Thymus (tissue), 14 donors: ENCODE measurements at places on chromosomes 12 and 14. TPM values are rescaled to one million over a fixed set of nuclear protein-coding genes. Genes with fewer than 3 reads are reported as not detected.

DNA sequence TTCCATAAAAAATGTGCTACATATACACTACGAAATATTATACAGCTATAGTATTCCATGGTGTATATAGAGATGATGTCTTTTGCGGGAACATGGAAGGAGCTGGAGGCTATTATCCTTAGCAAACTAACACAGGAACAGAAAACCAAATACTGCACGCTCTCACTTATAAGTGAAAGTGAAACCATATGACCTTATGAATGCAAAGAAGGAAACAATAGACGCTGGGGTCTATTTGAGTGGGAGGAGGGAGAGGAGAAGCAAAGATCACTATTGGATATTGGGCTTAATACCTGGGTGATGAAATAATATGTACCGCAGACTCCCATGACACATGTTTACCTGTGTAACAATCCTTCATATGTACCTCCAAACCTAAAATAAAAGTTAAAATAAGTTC, 142.8 kb downstream of the LRFN5 start:
- DNase-seq: no peak

WSB2 gene
- polyA plus RNA-seq: 34.8 TPM

BEST3 gene
- 2.7 TPM for polyA plus RNA-seq

DNA sequence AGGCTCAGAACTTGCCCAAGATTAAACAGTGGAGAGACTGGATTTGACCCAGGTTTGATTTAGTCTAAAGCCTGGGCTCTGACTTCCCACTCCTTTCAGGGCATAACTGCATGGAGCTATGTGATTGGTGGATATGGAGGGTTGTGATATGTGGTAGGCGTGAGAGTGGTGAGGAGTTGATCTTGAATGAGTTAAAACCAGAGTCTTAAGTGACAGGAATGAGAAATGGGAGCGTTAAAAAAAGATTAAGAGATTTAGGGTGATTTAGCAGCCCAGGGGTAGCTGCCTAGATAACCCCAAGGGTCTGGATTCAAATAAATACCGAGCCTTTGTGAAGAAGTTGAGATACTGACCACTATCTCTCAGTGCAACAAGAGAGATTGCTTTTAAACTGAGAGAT, 8.4 kb downstream of the SYNDIG1L start:
- no peak for DNase-seq

LUM gene
- 63.5 TPM for polyA plus RNA-seq

GRCh38 chr14:90456551-90456950, 59.7 kb downstream of the CALM1 start:
- no peak for DNase-seq

LALBA gene
- 0.68 TPM for polyA plus RNA-seq

DNA sequence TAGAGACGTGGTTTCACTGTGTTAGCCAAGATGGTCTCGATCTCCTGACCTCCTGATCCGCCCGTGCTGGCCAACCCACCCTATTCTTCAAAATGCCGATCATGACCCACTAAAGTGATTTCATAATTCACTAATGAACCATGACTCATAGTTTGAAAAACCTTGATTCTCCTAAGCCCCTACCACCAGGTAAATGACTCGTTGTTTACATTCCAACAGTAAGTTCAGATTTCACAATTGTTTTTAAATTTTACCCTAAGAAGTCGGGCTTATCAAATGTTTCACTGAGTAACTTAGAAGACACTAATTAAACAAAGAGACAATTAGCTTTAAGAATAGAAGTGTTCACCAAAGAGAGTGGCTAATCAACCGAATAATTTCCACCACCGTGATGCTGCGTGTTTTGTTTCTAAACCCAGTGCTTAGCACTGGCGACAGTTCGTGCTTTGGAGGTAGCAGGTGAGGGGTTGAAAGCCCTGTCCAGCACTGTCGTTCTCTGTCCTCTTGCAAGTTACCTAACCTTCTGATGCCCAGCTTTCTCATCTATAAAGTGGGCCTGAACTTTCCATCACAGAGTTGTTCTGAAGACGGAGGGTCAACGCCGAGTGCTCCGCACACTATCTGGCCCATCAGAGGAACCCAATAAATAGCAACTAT, 136.5 kb downstream of the NTF3 start:
- no peak for DNase-seq

BATF gene
- polyA plus RNA-seq: 27.4 TPM

DNA sequence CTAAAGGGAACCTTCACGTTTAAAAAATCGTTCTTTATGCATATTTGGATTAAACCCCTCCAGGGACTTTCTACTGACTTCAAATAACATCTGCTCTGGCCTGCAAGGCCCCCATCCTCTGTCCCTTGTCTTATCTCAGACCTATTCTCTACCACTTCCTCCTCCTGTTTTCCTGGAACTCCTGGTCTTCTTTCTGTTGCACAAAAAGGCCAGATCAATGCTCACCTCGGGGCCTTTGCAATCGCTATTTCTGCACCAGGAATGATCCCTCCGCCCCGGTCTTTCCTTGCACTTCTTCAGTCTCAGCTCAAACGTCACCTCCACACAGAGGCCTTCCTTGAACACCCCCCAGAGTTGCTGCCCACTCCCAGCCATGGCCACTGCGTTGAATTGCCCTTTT, 57.6 kb upstream of the BEGAIN start:
- DNase-seq: no peak

GRCh38 chr12:55051197-55051947, 31.6 kb downstream of the NEUROD4 start:
- no peak for DNase-seq

- no peak for DNase-seq
Measured at GRCh38 chr14:85921241-85921640, 391.3 kb downstream of the FLRT2 start.

ESPL1 gene
- 1.7 TPM for polyA plus RNA-seq

DNA sequence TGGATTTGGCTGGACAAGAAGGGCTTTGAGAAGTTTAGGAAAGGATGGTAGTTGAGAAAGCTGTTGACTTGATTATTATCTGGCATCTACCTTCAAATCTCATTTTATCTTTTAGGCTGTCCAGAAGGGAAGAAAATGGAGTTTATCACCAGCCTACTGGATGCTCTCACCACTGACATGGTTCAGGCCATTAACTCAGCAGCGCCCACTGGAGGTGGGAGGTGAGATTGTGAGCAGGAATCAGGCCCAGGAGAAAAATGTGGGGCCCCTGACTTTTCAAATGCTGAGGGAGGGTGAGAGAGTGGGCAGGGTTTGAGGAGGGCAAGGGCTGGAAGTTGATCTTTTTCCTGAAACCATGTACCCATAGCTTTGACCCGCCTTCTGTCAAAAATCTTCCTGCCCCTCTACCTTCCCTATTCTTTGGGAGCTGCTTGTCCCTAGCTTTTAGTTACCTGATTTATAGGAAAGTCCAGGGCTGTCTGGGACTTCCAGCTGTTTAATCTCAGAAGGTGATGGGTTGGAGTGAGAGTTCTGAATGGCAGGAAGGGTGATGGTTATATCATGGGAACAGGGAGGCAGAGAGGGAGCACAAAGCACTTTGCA, 134.2 kb downstream of the SMOC1 start:
- peak; percentile 17 for DNase-seq

DNA sequence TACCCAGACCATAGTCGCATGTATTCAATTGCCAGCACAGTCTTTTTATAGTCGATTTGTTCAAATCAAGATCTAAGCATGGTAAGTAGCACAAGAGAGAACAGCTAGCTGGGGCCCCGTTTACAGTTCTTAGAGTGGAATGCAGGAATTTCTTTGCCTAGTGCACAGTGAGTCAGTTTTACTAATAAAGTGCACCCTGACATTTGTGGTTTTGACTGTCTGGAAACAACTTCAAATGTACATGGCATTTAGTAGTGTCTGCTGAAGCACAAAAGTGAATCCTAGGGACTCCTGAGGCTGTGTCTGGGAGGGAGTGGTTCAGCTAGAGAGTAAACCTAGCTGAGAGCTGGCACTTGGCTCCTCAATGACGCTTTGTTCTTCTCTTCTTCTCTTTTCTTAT, 64.9 kb downstream of the TMX1 start:
- no peak for DNase-seq

- no peak for DNase-seq
Measured at GRCh38 chr12:72077111-72077820, 138.6 kb downstream of the TPH2 start.

DNA sequence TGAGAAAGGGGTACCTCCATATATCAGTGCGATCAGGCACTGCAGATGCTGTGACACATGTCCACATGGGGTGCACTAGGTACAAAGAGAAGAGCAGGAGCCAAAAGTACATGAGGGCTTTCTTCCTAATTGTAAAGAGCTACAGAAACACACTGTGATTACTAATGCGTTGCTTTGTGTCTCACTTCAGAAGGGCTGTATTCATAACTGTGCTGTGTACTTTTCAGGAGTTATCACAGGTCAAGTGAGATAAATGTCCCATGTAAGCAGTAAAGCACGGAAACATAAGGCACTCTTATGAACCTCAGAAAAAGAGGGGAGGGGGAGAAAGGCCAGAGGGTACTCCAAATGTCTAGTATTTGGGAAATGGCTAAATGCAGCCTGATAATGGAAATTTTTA, 10.6 kb downstream of the SPRING1 start:
- no peak for DNase-seq

DNA sequence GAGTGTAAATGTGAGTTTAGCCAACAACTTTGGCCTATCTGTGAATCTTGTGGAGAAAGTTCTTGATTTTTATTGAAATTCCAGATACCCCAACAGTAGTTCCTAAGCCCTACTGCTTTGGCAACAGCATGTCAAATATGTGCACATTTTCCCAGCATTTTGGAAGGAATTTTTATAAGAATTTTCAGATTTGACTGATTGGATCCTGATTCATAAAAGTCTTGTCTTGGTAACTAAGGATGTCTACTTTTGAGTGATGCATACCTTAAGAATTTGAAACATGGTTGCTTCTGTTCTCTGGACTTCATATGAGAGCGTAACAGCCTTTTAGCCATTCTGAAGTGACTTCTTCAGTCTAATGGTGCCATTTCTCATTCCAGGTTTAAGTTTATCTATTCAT, 106.7 kb downstream of the ANO4 start:
- DNase-seq: no peak

DNA sequence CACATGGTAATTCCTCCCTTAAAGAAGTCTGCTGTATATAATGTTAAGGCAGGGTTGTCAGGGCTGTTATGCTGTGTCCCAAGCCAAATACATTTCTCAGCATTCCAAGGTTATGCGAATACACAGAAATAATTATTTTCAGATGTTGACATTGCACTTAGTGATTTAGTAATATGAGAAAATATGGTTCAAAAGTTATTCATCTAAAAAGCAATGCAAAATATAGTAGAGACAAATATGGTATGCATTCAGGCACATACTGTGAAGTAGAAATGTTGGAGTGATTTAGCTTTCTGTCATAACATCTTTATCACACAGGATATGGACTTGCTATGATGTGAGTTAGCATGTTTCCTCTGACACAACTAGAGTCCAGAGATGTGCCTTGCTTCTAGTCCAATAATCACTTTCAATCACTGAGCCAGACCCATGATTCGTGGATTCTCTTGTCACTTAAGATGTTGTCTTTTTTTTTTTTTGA, 70.0 kb downstream of the PDE3A start:
- DNase-seq: no peak

SELPLG gene
- 28.0 TPM for polyA plus RNA-seq

GRCh38 chr14:83485591-83485990, 1951.9 kb upstream of the SEL1L start:
- DNase-seq: no peak

GRCh38 chr14:68396461-68396860, 396.4 kb downstream of the ZFP36L1 start:
- DNase-seq: no peak
